ENCODE measurements at places on chromosomes 7 and 10. TPM values are rescaled to one million over a fixed set of nuclear protein-coding genes. Genes with fewer than 3 reads are reported as not detected.

- DNase-seq: peak; percentile 75
Observed at GRCh38 chr10:31749981-31750840, 178.4 kb downstream of the ARHGAP12 start.

The GHRHR gene
- total RNA-seq: 1.4 TPM

DNA sequence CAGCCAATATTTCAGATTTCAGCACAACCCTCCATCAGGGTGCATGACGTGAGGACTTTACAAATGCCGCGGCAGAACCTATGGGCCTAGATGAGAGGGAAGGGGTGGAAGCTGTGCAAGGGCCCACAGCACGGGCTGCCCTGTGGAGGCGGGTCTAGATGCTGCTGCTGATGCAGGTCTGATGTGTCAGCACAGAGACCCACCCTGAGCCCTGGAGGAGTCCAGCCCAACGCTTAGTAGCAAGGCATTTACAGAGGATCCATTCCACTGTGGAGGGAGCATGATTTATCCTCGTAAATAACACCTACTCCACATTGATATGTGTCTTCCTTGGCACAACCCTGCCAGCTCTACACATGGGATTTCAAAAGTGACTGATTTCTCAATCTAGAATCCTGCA lies 48.5 kb downstream of the MYL10 start:
- no peak for DNase-seq

DNA sequence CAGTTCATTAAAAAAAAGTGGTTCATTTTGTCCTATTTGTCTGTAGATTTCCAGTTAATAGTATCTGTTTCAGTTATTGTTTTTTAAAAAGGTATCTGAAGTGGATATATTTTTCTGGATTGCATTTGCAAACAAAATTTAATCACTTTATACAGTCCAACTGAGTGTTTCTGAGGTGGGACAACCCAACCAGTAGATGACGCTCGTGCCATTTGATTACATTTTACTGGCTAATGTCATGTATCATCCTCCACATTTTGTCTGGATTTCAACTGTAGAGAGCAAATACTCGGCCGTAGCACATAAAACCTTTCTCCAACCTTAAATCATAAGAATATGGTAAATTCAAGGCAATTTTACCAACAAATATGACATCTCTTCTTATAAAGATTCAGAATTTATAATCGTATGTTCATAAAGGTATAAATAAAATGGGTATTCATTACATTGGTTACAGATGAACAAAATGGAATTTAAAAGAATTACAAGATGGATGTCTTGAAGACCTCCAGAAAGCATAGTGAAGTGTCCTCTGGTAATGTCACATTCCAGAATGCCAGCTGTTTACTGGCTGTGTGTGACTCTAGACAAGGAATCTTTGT lies 789.0 kb downstream of the PHTF2 start:
- no peak for DNase-seq

The FAM237B gene
- total RNA-seq: not detected

DNA sequence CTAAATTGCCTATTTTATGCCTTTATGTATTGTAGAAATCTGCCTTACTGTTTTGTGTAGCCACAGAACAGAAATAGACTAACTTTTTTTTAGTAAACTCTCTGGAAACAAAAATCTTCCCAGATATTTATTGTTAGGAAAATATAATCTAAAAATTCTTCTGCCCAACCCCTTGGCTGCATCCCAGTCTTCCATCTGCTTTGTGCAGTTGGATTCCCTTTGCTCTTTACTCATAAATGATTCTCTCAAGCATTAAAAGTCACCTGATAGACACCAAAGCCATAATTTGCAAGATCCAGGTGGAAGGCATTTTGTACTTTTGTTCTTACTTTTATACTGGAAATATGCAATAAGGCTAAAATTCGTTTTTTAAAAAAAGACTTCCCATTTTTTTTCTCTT lies 6.1 kb upstream of the CAV2 start:
- no peak for DNase-seq

DNA sequence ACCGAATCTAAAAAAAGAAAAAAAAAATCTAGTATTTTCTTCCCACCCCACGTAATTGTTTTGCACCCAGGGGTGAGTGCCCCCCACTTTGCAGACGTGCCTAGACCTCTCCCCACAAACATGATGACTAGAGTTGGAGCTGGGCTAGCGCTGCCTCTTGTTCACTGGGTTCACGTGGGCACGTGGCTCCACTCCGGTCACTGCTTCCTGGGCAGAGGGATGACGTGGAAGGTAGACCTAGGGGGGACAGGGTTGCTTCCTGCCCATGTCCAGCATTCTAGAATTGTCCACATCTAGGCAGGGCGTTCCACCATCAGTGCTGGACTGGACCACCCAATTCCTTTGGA lies 861 bp upstream of the LIMK1 start:
- DNase-seq: no peak

DNA sequence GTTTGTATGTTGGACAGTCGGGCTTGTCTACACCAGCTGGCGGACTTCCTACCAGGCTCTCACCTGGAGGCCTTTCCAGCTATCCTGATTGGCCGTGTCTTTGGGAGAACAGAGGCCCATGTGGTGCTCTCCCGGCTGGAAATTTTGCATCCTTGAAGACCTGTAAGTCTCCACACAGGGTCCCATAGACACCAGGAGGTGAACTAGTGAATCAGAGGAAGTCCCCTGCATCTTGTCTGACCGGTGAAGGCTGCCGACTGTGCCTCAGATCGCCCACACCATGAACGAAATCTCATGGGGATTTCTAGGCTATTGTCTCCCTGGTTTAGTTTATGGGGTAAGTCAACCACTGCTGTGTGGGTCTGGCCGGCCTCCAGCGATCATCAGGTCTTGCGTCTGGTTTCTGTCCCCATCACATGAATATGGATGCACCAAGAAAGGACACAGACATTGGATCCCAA lies 108.4 kb upstream of the LYZL2 start:
- no peak for DNase-seq

DNA sequence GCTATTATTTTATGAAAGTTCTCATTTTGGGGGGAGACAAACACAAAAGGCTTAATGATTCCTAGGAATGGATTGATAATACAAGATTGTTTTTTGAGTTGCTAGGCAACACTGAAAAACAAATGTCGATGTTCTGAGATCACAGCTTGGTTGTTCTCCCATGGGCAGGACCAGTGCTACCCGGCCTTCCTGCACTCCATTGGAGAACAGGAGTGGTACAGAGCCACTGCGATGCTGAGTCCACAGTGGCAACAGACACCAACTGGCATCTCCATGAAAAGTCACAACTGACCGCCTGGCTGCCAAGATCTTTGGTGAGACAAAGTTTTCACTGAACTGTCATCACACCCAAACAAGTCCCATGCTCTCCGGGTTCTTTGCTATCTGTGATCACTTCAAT lies 68.9 kb upstream of the NMT2 start:
- peak; percentile 55 for DNase-seq

The SPDYE2 gene
- total RNA-seq: not detected

DNA sequence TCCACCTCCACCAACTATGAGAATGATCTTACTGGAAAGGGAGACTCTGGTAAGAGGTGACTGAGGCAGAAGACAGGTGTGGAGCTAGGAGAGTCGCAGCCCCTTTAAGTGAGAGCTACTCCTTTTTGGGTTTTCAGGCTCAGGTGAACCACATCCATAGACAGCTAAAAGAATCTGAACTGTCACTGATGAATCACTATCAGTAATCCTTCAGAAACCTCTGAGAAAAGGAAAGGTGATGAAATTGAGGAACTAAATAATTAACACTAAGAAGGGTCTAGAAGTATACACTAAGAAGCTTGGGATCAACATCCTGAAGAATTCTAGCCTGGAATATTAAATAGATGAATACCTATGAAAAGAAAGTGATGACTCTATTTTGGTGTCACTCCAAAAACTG lies 83.0 kb downstream of the SORBS1 start:
- DNase-seq: no peak

DNA sequence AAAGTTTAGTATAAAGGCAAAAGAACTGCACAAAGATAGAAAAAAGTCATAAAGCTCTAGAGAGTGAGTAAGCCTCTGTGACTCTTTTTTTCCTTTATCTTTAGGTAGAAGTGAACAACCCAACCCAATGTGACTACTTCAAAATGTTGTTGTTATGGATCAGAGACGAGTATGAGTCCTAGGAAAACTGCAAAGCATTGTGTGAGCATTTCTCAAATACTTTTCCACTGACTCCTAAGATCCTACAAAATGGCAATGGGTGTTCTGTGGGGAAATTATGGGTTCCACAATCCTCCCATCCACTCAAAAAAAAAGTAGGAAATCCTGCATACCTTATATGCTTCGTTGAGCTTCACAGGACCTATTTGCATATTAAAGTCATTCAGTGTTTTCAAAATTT lies 177.1 kb downstream of the DGKI start:
- DNase-seq: no peak

- DNase-seq: no peak
Observed at GRCh38 chr10:98078774-98079173, 48.4 kb upstream of the CRTAC1 start.

The NEBL gene
- total RNA-seq: 4.3 TPM

The LIPM gene
- total RNA-seq: not detected

GRCh38 chr7:129574487-129574886 lies 37.0 kb upstream of the NRF1 start:
- DNase-seq: no peak

The CRHR2 gene
- 1.5 TPM for total RNA-seq

GRCh38 chr10:123517901-123518300 lies 148.3 kb upstream of the GPR26 start:
- DNase-seq: no peak

- DNase-seq: no peak
Observed at GRCh38 chr7:142279601-142280000, 21.7 kb upstream of the PRSS58 start.

The LIPF gene
- total RNA-seq: not detected

The SDHAF3 gene
- total RNA-seq: 7.8 TPM

The GRM8 gene
- total RNA-seq: not detected

- DNase-seq: no peak
Observed at GRCh38 chr7:106284714-106285050, at the start of gene NAMPT. NAMPT (minus strand) TSS chr7:106284983; CDS start chr7:106284884, 99 bp downstream.

GRCh38 chr10:10956681-10957542 lies 60.8 kb upstream of the CELF2 start:
- no peak for DNase-seq

The CROT gene
- total RNA-seq: 19.5 TPM

GRCh38 chr10:73916761-73917470 lies 6.0 kb downstream of the PLAU start:
- DNase-seq: no peak

DNA sequence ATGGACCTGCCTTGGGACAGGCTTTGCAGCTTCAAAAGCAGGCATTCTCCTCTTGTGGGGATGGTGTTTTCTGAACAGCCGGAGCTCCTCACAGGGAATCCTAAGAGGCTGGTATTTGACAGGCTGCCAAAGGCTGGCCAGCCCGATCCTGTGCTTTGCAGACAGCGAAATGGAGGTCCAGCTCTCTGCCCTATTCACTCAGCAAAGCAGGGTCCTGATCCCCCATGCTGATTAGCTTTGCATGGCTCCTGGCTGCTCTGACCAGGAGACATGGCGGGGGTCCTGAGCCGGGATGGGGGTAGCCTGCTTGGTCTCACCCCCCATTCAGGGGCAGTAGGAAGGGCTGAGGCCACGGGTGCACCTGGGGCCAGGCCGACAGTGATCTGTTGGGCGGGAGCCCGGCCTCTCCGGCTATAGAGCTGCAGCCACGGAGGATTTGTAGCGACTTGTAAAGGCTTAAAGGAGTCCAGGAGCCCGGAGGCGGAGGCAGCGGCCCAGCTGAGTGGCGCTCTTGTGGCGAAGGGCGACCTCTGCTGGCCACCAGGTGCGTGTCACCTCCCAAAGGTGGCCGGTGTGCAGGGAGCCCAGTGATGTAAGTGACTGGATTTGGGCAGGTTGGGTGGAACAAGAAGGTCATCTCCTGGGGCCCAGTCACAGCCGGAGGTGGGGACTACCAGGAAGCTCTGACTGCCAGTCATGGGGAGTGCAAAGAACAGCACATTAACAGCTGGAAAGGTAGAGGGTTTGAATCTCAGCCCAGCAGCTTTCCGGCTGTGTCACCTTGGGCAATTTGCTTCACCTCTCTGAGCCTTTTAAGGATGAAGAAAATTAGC lies 126.5 kb downstream of the ZMIZ1 start:
- DNase-seq: peak; percentile 95

DNA sequence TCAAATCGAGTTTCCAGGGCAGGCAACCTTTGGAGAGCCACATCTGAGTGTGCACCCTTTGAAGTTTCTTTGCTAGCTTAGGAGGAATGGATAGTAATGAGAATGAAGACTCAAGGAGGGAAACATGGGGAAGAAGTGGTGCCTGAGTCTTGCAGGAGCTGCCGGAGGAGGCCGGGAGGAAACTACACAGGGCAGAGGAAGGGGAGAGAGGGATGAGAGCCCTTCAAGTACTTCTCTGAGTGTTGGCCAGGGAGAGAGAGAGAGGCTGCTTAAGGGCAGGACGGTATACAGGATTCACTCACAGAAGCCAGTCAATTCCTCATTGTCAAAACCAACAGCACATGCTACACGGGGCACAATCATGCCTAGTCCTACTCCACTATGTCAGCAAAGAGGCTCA lies 74.4 kb upstream of the ZNRF2 start:
- DNase-seq: no peak

The C7orf57 gene
- total RNA-seq: not detected

The AGBL3 gene
- 8.8 TPM for total RNA-seq

The MPP7 gene
- total RNA-seq: 38.0 TPM

The GATA3 gene
- total RNA-seq: 2.0 TPM

- no peak for DNase-seq
Observed at GRCh38 chr7:21108182-21108581, 319.7 kb upstream of the SP4 start.

DNA sequence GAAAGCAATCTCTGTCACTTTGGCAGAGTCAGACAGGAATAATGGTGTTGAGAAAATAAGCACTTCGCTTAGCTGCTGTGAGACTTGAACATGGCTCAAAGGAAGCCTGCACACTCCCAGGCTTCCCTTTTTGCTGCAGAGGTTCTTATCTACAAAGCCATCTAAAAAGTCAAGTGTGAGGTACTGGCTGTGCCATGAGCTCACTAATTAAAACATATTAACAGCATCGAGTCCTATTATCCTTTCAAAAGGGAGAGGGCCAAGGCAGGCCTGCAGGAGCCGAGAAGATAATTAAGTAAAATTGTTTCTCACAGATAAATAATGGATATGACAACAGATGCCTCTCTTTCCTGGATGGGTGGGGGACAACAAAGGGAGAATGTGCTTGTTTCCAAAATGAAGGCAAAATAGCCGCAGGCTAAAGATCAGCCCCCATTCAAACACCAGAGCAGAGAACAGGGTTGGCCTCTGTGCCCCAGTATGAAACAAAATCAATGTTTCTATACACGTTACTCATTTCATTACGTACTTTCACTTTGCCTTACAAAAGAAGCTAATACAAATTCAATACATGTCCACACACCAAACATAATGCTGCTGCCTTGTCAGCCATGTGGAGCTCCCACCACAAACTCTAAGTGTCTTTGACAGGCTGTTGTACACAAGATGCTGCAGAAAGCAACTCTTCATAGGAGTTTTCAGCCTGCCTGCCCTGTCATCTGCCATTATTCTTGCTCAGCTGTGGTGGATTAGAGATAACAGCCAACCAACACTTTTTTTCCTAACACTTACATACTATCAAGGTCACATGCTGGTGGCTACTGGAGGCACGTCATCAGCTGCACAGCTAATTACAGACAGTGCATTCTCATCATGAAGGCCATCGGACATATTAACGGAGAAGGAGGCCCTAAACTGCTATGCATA lies 55.3 kb downstream of the ELAPOR2 start:
- no peak for DNase-seq
